ENCODE measurements at places on chromosomes 11 and 22. TPM values are rescaled to one million over a fixed set of nuclear protein-coding genes. Genes with fewer than 3 reads are reported as not detected.

- no peak for DNase-seq
These were observed 40.0 kb downstream of the AHNAK start for GRCh38 chr11:62506413-62507124.

DNA sequence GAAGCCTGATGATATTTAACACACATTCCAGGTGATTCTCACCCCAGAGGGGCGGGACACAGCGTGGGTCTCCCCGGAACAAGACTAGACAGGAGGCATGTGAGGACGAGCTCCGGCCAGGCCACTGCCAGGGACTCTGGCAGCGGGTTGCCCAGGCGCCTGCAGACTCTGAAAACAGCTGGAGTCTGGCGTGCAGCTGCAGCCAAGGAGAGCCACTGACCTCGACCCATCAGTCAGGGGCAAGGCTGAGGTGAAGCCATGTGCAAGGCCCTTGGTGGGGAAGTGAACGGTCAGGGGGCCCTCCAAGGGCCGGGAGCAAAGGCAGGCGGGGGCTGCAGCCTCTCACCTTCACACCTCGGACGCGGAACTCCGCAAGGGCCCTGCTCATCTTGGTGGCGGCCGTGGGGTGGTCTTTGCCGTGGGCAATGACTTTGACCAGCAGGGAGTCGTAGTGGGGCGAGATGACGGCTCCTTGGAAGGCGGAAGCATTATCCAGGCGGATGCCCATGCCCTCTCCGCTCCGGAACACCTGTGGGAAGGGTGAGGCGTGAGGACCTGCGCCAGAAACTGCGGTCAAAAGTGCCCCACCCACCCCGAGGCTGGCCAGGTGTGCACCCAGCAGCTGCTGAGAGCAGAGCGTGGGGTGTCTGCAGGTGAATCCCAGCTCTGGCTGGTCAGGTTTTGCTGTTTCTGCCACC, 6.7 kb downstream of the LRFN4 start:
- DNase-seq = no peak

GRCh38 chr11:71255323-71255722, 2.9 kb upstream of the SHANK2 start:
- DNase-seq = no peak

GRCh38 chr11:62580959-62581715, 7.4 kb upstream of the EEF1G start:
- no peak for DNase-seq

GRCh38 chr22:24482575-24482974, 12.6 kb upstream of the UPB1 start:
- DNase-seq = no peak

DNA sequence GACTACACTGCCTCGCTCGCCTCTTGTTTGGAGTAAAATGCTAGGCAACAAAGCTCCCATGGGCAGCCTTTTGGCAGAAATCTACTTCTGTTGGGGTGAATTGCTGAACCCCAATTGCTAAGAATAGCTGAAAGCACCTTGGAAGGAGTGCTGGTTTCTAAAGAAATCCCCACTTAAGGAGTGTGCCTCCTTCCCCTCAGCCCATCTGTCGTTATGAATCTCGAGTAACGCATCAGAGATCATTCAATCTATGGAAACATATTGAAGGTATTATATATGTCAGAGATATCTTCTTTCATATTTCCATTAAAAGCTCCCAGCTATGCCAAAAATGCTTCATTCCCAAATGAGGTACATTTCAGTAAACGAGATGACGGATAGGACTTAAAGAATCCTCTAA, 229.6 kb upstream of the BLID start:
- no peak for DNase-seq

DNA sequence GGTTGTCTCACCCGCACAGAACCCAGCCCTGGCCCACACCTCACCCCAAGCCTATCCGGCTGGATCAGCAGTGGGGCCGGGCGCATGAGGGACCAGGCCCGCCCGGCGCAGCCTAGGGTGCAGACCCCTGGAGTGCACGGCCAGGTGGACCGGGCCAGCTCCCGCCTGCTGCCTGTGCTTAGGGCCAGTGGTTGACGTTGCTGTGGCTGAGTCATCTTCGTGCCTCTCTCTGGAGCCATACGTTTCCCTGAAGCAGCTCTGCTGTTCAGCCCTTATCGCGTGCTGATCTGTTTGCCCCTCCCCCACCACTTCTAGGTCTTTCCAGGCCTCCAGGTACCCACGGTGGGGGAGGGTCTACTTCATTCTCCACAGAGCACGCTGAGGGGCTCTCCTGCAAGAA, 39.5 kb downstream of the CDKN1C start:
- DNase-seq = no peak

- no peak for DNase-seq
These were observed 17.7 kb upstream of the SCGB1D1 start for GRCh38 chr11:62172294-62172693.

GRCh38 chr11:8289492-8289918, 25.8 kb upstream of the LMO1 start:
- no peak for DNase-seq

DNA sequence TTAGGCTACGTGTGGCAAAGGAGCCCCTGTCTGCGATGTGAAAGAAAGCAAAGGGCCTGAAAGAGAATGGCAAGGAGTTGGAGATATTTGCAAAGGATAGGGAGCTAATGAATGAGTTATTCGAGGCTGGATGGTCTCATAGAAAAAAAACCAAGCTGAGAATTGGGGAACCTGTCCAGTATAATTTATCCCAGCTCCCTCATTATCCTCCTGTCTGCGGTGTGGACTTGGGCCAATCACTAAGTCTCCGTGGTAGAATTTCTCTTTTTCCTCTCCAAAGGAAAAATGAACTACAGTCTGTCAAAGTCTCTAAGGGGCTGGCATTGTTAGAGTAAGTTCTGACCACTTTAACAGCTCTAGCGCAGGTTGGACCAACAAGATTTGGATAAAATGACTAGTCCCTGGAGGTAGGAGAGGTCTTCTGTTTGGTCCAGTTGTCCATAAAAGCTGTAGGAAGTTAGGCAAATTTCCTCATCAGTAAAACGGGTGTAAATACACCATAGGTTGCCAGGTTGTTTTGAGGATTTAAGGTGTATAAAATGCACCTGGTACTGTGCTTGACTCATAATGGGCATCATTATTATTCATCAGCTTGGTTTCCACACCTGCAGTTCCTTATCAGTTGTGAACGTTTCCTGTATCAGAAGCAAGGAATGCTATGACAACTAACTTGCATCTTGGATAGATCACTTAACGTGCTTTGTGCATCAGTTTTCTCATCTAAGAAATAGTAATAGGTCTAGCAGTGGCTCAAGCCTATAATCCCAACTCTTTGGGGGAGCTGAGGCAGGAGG, 10.3 kb upstream of the CDON start:
- DNase-seq = no peak

GRCh38 chr11:122393209-122393860, 262.2 kb upstream of the UBASH3B start:
- no peak for DNase-seq

DNA sequence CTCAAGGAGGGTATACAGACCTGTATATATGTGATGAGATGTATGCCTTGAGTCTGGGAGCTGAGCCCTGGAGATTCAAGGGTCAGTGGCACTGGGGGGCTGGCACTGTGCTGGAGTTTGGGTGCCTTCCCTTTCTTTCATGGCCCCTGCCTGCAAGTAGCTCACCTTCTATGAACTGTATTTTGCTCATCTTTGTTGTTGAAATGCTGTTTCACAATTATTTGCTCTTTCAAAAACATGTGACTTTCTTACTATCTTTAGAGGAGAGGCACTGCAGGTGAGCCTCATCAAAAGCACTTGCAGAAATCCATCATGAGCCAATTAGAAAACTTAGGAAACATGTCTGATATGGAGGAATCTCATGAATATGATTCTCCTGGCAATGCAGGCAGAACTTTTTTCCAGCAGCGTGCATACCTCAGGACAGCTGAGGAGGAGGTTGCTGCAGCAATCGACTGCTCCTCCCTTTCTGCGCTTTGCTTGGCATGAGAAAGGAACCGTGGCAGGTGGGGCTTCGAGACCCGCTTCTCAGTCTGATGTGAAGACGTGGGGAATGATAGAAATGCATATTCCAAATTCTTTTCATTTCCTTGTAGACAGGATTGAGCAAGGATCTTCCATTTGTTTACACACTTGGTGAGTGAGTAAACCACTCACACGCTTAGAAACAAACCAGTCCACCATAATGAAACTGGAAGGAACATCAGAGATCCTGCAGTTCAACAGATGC, 178.4 kb upstream of the E2F8 start:
- no peak for DNase-seq

- no peak for DNase-seq
These were observed 12.3 kb upstream of the RRAS2 start for GRCh38 chr11:14371249-14371648.

GRCh38 chr11:8098879-8099278, 17.9 kb downstream of the TUB start:
- no peak for DNase-seq

The DEFB131B gene
- not detected for total RNA-seq

The ANO9 gene
- total RNA-seq = 0.78 TPM

The CHRM4 gene
- total RNA-seq = not detected

The CNGA4 gene
- total RNA-seq = not detected
